ENCODE measurements at places on chromosomes 7 and 10.

- no peak for DNase-seq
Measured at GRCh38 chr10:124037784-124038183, 55.6 kb downstream of the CHST15 start.

DNA sequence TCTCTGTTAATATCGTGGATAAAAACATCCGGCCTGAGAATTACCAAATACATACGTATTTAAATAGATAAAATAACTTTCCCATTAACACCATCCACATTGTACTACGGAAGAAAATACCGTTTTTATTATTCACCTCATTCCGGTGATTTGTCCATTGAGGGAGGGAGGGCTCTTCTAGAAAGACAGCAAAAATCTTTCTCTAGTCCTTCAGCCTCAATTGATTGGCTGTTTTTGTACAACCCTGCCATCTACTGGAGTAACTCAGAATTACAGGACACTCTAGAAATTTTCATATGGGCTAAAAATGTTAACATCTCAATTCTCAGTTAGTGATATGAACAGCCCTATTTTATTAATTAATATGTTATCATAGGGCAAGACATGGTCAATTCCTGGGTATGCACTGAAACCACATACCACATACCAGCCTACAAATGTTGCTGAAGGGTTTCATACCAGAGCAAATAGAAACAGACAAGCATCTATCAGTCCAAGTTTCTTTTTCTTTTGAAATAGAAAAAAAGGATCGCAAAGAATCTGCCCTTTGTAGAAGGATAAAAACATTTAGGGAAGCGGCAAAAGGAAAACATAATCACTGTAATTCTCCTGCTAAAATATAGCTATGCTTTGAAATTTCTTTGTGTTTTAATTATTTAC lies 55.8 kb upstream of the CDCA7L start:
- no peak for DNase-seq

DNA sequence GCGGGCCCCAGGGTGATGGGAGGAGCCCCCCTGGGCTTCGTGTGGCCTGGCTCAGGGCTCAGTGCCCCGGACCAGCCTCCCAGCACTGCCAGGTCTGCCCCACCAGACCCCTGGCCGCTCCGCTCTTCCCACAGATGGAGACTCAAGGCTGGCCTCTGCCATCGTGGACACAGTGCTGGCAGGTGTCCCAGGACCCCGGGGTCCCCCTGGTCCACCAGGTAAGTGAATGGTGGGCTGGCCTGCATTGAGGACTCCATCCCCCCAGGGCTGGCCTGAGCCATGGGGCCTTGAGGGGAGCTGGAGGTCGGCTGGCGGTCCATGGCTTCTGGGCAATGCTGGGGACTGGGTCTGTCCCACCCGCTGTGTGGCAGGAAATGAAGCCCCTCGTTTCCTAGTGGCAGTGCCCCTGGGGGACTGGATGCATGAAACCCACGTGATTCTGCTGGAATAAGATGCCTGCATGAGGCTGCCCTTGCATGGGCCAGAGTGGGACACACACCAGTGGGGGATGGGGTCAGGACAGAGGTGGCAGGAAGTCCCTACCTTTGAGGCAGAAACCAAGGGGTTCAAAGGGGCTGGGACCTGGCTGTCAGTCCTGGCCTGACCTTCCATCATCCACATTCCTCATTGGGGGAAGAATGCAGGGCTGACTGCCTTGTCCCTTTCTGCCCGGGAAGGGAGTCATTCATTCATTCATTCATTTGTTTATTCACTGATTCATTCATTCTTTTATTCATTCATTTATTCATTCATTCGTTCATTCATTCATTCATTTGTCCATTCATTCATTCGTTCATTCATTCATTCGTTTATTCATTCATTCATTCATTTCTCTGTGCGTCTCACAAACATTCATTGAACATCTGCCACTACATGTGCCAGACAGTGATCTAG lies 81.8 kb downstream of the MYL10 start:
- no peak for DNase-seq

- no peak for DNase-seq
Measured at GRCh38 chr7:36861656-36862055, 137.4 kb upstream of the AOAH start.

DNA sequence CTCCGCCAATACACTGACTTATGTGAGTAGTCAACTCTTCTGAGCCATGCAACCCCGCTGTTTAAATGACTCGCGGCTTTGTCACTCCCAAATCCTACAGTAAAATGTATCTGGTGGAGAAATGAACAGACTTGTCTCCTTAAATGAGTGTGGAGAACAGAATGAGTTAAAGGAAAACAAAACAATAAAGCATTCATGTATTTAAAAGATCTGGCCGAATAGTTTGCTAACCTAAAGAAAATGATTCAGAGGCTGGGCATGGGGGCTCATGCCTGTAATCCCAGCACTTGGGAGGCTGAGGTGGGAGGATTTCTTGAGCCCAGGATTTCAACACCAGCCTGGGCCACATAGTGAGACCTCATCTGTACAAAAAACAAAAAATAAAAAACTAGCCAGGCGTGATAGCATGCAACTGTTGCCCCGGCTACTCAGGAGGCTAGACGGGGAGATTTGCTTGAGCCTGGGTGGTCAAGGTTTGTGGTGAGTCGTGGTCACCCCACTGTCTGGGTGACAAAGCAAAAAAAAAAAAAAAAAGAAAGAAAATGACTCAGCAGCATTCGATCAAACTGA lies 86.5 kb upstream of the PFKP start:
- no peak for DNase-seq

DNA sequence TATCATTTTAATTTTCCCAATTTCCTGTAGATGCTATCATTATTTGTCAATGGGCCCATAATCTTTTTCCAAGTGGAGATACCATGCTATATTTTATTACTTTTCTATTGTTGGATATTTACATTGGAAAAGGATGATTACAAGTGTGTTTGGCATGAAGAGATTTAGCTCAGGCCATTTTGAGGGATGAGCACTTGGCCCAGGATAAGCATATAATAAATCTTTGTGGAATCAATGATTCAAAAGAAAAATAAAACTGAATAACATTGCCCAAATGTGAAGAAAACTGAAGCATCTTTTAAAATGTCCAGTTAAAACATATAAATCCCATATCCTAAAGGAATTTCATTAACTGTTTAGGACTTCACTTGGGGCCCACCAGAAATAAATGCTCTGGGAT lies 260.9 kb upstream of the BMPER start:
- DNase-seq, result no peak

GRCh38 chr10:112461029-112461887 lies 14.2 kb downstream of the VTI1A start:
- DNase-seq, result no peak

DNA sequence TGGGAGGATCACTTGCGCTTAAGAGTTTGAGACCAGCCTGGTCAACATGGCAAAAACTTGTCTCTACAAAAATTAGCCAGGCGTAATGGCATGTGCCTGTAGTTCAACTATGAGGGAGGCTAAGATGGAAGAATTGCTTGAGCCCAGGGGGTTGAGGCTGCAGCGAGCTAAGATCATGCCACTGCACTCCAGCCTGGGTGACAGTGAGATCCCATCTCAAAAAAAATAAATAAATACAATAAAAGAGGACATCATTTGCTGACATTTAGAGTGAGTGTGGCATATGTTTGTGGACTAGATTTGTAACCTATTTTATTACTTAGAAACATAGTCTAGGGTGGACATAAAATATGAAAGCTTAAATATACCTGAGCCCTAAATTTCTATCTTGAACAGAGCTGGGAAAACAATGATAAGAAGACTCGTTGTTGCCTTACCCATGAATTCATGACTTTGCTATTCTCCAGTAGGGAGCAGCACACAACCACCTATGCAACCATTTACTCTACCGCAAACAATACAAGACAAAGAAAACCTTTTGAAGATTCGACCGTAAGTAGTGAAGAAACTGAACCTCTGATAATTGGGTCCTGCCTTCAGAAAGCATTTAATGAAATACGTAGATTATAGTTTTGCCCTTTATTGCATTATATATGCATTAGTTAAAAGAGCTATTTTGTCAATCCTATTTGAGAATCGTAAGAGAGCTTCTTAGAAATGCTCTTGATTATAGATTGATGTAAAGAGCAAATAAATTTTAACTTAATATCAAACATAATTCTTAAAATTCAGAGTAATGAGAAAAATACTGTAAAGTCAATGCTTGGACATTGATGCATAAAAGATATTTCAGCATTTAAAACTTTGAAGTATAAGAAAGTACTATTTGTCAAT lies 83.5 kb downstream of the GNAT3 start:
- no peak for DNase-seq

- no peak for DNase-seq
Measured at GRCh38 chr10:34814913-34815184, 247 bp downstream of the PARD3 start.

GRCh38 chr10:72812415-72812752 lies 81.2 kb upstream of the OIT3 start:
- DNase-seq, result no peak

- no peak for DNase-seq
Measured at GRCh38 chr7:75650062-75650461, 88.7 kb downstream of the HIP1 start.

GRCh38 chr7:101608772-101609713 lies 20.1 kb downstream of the MYL10 start:
- DNase-seq, result no peak

- DNase-seq, result no peak
Measured at GRCh38 chr7:143496263-143496662, 18.6 kb downstream of the TAS2R41 start.

DNA sequence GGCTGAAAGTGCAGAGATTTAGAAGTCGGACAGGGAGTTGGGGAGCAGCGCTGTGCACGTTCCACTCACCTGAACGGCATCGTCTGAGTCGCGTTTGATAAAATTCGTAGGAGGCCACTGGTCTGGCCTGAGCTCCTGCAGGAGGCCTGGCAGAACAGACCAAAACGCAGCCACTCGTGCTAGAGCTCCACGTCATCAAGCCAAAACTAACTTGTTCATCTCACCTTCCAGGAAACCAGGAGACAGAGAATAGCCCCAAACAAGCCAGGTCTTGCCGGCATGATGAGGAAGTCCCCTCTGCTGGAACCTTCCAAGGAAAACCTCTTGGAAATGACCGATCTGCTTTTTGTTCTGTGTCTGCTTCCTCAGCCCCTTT lies 43.4 kb upstream of the DNAJB6 start:
- DNase-seq, result no peak

DNA sequence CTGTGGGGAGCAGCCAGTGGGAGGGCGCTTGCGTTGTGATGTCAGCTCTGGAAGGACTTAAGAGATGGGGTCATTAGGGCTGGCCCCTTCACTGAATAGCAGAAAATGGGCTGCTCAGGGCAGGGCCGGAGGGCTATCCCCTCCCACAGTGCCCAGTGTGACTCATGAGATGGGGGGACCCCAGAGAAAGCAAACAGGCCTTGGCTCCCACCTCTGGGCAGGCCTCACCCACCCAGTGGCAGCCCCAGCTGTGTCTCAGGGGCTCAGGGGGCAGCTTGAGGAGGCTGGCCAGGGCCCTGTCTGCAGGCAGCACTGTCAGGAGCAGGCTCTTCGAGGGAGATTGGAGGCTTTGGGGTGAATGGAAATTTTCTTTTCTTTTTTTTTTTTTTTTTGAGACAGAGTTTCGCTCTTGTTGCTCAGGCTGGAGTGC lies 168.3 kb downstream of the SLIT1 start:
- no peak for DNase-seq

DNA sequence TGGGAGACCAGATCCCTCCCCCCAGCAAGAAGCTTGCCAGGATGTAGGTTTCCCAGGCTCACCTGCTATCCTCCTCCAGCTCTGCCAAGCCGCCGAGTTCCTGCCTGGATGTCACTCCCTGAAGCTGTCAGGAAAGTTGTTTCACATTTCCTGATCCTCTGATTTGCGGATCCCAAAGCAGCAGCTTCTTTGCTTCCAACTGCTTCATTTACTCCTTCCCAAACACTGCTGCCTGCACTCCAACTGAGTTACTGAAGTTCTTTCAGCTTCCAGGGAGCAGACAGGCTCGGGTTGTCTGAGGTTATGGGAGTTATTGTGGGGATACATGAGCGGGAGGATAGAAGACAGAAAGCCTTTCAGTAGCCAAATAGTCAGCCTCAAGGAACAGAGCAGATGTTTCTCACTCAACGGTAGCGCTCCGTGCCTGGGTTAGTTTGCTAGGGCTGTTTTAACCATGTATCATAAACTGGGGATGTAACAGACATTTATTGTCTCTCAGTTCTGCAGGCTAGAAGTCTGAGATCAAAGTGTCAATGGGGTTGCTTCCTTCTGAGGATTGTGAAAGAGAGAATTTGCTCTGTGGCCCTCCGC lies 516.0 kb downstream of the REEP3 start:
- DNase-seq, result no peak

All from cortex of kidney (tissue), 1 donor.